ENCODE measurements at places on chromosomes 7 and 10. TPM values are rescaled to one million over a fixed set of nuclear protein-coding genes. Genes with fewer than 3 reads are reported as not detected.
A peak's percentile ranks its signal among the peaks of the same experiment; 100 is the strongest.

Gene CLRN3
- 0.29 TPM for total RNA-seq

Gene CCDC172
- not detected for total RNA-seq

Gene OPALIN
- not detected for total RNA-seq

Gene RBM33
- total RNA-seq = 43.7 TPM

Gene ZCWPW1
- 3.2 TPM for total RNA-seq

Gene PDK4
- total RNA-seq = 482 TPM

Gene PRLHR
- total RNA-seq = not detected

Gene RELN
- total RNA-seq = 1.8 TPM

GRCh38 chr7:124155432-124156022, 122.7 kb upstream of the TMEM229A start:
- DNase-seq = no peak

- no peak for DNase-seq
Observed at GRCh38 chr10:49518982-49519578, 19.8 kb downstream of the ERCC6 start.

DNA sequence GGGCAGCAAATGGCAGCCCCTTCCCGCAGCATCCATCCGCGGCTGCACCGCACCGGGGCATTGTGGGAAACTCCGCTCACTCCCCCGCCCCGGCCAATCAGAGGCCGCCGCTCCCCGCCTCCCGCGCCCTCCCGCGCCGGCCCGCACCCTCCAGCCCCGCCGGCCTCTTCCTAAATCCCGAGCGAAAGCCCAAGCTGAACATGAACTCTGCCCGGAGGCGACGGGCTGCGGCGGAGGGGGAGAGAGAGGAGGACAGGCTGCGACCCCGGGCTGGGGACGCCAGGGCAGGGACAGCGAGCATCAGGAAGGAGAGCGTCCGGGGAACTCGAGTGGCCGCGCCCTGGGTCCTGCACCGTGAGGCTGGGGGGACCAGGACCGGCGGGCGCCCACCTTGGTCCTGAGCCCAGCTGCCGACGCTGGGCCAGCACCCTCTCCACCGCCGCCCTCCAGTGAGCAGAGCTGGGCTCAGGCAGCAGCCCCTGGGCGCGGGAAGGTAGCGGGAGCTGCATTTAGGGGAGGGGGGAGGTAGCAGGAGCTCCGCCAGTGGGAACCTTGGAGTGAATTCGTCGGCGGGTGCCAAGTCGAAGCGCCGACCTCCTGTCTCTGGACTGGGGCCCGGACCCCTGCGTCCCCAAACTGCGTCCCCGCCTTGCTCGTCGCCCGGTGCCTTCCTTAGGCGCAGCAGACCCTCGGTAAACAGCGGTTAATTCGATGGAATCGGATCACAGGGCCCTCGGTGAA, at the start of gene DGKI:
DGKI (minus strand) TSS at position 148 of the 741 bp plus-strand sequence.
- no peak for DNase-seq

DNA sequence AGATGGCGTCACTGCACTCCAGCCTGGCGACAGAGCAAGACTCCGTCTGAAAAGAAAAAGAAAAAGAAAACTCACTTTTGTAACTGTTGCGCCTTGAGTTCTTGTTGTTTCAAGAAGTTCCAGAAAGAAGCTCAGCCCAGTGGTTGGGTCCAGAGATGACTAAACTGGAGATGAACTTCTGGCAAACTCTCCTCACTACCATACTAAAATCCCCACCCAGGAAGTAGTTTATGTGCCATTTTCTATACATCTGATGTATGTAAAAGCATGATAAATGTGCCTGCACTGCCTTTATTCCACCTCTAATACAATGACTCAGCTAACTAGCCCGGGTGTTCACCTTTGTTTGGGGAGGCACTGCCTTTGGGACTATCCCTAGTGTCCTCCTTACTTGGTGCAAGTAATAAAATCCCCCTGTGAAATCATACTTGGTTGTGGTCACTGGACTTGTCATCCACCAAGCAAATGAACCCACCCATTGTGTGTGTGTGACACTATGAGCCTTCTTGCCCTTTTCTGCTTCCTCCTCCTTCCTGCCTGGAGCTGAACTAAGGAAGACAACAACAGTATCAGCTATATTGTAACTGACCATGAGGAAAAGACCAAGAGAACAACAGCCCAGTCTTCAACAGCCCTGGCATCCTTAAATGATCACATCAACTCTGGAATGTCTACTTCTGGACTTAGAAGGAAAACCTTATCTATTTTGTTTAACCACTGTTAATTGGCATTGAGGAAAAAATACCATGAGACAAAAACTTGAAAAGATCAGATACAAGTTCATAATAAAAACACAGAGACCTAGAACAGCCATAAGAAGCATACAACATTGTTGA, 33.6 kb downstream of the JMJD1C start:
- no peak for DNase-seq

- peak; percentile 80 for DNase-seq
Observed at GRCh38 chr10:47042780-47043750, 131.8 kb downstream of the PTPN20 start.

GRCh38 chr10:65769828-65770227, 1156.0 kb upstream of the LRRTM3 start:
- DNase-seq = no peak

Data from mesenteric fat pad (tissue), 1 donor.